CD14-positive monocyte (primary cell): ENCODE measurements at places on chromosomes 13 and 19.

GRCh38 chr19:39497996-39498797 is 550 bp upstream of the DLL3 start:
- no peak for DNase-seq

DNA sequence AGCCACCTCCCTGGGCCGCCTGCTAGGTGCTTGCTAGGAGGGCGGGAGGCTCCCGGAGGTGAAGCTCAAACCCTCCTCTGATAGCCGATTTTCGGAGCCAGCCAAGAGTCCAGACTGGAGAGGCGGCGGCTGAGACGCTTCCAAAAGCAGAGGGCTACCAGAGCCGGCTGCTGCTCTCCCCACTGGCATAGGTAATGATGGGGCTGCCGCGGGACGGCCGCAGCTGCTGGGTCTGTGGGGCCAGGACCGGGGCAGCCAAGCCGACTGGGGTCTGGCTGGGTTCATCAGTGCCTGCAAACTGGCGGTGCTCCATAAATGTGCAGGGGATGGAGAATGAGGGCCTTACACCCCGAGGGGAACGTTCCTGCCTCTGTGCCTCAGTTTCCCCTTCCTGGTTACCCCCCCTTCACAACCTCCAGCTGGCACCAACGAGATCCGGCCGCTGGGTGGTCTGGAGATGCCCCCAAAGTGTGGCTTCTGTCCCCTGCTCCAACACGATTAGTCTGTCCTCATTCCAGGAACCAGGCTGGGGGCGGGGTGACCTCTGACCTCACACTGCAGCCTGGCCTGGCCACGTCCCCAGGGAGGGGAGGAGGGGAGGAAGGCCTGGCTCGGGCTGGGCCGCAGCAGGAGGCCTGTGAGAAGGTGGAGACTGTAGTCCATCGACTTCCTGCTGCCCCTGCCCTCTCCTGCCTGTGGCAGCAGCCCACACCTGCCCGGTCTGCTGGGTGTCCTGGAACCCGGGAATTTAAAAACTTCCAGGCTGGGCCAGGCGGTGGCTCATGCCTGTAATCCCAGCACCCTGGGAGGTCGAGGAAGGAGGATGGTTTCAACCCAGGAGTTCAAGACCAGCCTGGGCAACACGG is 3.8 kb upstream of the WDR18 start:
- no peak for DNase-seq

DNA sequence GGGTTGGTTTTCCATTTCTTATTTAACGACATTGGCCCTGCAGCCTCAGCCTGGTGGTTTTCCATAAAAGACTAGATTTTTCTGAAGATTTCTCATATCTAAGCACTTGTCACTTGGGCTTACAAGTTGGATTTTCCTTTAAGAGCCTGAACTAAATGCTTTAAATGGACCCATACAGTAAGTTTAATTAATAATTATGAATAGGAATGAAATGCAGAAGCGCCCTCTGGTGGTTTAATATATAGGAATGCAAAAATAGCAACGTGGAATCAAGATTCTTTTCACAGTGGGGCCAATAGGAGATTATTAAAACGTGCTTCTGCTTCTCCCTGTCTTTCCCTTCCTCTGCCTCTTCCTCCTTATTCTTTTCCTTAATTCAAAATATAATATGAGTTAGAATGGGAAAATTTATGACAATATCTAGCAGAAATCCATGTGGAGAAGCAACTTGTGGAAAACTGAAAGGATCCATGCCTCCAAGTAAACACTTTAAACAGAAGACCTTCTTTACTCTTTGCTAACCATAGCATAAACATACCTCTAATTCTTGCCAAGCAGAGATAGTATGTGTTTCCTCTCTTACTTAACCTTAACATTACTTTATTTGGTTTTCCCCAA is 324.0 kb downstream of the GPC5 start:
- no peak for DNase-seq

GRCh38 chr19:3738477-3739220 is 22.8 kb downstream of the APBA3 start:
- no peak for DNase-seq

GRCh38 chr19:38759590-38760003 is 13.7 kb downstream of the LGALS7 start:
- DNase-seq = peak; percentile 43

DNA sequence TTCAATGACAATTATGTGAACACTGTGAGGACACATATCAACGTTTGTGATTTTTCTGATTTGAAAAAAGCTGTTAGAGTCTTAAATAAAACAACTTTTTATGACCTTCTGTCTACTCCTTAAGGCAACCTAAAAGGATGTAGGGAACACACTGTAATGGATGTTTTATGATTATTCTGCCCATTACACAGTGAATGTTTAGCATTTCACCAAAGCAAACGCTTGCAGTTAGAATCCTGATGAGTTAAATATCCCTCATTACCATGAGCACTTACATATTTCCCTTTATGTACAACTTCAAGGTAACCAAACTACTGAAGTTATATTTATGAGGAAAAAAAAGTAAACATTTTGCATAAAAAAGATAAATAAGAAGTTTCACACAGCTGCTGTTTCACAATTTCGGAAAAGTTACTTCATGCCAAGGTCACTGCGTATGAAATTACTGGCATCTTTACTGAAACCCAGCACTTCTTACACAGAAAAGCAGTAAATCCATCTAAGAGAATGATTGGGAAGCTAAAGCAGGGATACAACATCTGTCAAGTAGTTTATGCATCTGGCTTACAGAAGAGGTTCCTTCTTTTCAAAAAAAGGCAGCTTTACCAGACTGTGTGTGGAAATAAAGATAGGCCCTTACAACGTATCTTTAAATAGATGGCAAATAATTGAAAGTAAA is 733.7 kb upstream of the ATXN8OS start:
- no peak for DNase-seq

DNA sequence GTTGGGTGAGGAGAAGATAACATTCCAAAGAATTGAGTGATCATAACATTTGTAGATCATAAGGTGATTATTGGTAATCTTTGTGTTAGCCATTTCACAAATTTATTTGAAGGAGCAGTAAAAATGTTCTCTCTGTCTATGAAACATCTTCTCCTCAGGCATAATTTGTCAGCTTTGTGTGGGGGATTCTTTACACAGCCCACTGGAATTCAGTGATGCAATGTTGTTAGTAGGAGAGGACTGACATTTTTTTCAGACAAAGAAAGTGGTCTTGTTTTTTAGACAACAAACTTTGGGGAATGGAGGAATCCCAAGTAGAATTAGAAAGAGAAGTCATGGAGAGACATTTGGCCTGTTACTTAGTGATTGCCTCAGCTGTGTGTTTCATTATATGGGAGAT is 100.3 kb downstream of the ITGBL1 start:
- no peak for DNase-seq

GRCh38 chr19:474126-475078 is 13.6 kb upstream of the SHC2 start:
- DNase-seq = no peak

DNA sequence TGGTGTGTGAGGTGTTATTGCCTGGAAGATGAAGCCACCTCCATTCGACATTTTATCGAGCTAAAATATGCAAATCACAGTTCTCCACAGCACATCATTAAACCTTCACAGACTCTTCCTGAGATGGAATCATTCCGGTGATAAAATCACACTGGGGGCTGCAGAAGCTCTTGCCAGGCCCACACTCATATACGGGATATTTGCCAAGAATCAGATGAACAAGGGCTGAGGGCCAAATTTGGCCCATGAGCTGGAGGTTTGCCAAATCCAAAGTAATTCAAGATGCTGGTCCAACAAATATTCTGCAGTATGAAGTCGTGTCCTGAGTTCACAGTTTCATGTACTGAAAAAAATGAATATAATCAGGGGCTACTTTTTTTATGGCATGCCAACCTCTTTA is 16.7 kb upstream of the RXFP2 start:
- no peak for DNase-seq

DNA sequence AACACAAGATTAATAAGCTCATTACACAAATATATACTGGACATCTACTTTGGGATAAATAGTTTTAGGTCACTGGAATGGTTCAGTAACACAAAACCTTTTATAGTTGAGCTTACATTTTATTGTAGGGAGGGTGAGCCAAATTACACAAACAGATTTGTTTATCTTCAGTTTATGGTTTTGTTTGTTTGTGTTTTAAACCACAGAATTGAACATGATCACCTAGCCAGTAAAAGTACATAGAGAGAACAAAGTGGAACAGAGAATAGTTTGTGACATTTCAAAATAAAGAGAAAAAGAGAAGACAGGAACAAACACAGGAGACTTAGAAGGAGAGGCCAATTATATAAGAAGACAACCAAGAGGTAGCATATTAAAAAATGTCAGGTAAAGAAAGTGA is 1930.2 kb upstream of the PCDH20 start:
- no peak for DNase-seq

- no peak for DNase-seq
Measured at GRCh38 chr19:14102756-14103155, 12.2 kb upstream of the SAMD1 start.
